Pons (tissue), 1 donor: ENCODE measurements at places on chromosomes 3 and 15.

DNA sequence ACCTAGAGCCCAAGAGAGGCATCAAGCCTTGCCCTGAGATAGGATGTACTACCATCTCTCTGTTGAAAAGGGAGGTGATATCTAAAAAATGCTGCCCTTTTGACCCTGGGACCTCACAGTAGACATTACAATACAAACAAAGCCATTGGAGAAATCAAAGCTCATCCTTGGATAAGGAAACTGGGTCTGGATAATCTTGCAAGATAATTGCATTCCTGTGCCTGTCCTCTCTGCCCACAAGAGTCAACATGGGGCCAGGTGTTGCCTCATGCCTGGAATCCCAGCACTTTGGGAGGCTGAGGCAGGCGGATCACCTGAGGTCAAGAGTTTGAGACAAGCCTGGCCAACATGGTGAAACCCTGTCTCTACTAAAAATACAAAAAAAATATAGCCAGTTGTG is 57.3 kb upstream of the DLG1 start:
- no peak for DNase-seq

- no peak for DNase-seq
Measured at GRCh38 chr3:32037932-32038267, 56.4 kb downstream of the ZNF860 start.

- DNase-seq: peak; percentile 8
Measured at GRCh38 chr3:18847583-18848197, 300.6 kb upstream of the KCNH8 start.

DNA sequence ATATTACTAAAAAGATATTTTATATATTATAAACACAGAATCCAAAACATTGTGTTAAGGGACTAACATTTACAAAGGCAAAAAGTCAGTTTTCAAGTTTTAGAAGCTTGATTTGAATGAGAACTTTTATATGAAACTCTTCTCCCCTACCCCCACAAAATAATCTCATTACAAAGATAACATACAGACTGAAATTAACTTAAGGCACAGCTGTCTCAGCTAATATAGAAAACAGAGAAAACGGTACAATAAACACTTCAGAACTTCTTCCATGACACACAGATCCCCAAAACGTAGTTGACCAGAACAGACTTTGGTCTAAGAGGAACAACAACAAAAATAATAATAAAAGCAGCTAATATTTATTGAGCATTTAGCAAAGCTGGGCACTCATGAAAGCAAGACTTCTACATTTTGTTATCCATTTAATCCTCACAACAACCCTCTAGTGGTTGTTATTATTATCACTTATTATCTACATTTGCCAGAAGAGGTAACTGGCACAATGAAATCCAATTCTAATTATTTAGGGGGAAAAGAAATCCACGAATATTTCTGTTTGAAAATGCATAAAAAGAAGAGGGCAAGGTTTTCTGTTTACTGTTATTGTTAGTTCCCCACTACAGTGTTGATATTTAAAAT is 68.1 kb downstream of the PFN2 start:
- no peak for DNase-seq

DNA sequence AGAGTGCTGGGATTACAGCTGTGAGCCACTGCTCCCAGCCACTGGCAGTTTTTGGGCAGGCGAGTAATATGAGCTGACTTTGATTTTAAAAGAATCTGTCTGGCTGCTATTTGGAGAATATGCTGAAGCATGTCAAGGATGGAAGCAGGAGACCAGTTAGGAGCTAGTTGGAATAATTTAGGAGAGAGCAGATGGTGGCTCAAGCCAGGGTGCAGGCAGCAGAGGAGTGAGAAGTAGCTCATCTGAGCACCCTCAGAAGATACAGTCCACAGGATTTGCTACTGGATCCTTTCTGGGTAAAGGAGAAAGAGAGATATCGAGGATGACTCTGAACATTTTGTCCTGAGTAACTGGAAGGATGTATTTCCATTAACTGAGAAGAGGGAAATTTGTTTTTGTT is 30.4 kb upstream of the BDH1 start:
- no peak for DNase-seq

- DNase-seq: peak; percentile 32
Measured at GRCh38 chr3:28575746-28576613, 227.4 kb upstream of the AZI2 start.

DNA sequence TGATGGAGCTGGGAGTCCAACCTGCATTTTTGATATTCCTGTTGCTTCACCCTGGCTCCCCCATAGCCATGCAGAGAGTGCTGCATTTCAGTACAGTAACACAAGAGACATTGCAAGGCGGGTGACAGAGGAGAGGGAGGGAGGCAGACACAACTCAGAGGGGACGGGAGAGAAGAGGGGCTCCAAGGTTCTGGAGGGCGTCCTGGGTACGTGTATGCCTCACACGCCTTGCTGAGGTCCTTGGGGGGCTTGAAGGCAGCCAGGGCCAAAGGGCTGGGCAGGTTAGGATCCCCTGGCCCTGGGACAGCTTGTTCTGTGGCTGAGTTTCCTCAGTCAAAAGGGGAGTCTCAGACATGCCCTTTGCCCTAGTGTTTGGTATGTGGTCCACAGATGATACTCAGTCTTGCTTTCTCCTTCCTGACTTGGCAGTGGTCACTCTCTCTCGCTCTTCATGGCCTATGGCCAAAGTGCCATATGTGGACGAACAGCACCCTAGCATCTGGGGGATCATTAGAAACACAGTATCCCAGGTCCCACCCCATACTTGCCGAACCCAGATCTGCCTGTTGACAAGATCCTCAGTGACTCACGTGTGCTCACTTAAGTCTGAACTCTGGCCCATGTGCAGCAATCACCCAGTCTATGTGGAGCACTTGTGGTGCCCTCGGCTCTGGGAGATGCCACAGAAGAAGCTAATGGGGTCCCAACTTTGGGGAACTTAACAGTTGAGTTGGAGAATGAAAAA is 52.9 kb downstream of the FGD5 start:
- no peak for DNase-seq

DNA sequence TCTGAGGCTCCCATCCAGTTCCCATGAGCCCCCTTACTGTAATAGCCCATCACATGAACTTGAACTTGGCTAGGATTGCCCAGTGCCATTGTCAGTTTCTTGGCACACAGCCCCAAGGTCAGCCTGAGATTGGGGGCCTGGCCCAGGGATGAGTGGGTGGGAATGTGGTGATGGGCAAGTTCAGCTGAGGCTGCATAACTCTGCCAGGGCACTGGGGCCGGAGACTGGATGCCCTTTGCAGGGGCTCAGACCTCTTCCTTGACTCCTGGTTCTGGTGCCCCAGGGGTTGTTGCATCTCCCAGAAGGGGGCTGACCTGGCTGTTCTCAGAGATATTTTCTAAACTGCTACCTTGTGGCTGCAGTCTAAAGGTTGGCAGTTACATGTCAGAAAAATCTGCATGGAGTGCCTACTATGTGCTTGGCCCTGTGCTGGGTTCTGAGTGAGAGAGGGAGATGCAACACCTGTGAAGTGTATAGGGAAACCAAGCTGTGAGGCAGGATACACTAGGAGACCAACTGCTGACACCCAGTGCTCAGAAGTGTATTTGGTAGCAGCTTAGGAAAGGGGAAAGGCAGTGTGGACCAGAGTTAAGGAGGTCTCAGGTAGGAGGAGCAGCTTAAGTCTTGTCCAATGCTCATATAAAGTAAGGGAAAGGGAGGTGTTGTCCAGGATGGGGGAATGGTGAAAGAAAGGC is 74.8 kb upstream of the PRR23C start:
- DNase-seq: no peak

- no peak for DNase-seq
Measured at GRCh38 chr3:136645915-136646314, 106.3 kb downstream of the STAG1 start.

DNA sequence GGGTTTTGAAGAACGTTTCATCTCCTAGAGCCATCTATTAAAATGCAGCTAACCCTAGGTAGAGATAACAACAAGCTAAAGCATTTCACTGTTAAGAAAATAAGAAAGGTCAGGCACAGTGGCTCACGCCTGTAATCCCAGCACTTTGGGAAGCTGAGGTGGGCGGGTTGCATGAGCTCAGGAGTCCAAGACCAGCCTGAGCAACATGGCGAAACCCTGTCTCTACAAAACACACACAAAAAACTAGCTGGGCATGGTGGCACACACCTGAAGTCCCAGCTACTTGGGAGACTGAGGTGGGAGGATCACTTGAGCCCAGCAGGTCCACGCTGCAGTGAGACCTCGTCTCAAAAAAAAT is 5.4 kb upstream of the TBC1D5 start:
- no peak for DNase-seq

DNA sequence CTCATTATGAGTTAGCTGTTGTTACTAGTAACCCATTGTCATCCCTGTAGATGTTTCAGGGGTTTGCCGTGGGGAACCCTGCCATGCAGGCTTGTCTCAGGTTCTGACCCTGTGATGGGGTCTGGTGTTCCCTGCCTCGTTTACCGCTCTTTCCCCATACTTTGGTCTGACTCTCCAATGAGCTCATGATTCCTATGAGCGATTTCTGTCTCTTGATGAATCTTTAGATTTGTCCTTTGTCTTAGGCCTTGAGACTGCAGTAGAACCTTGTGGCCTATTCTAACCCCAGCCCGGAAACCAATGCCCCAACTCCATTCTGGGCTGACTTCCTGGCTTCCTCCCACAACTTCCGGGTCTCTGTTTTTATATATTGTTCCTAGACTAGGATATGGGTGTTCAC is 11.3 kb upstream of the IQGAP1 start:
- DNase-seq: no peak

- DNase-seq: no peak
Measured at GRCh38 chr3:140595295-140595694, 82.6 kb upstream of the TRIM42 start.
